Umbilical cord (tissue), 2 donors: ENCODE measurements at places on chromosomes 2 and 18. TPM values are rescaled to one million over a fixed set of nuclear protein-coding genes. Genes with fewer than 3 reads are reported as not detected.

DNAH7 gene
- total RNA-seq: 4.8 TPM

CHN1 gene
- total RNA-seq: 46.0 TPM

TUBB8B gene
- not detected for total RNA-seq

PDCL3 gene
- total RNA-seq: 14.2 TPM

SLC5A7 gene
- 5.3 TPM for total RNA-seq

TMEM247 gene
- not detected for total RNA-seq

SERPINB2 gene
- total RNA-seq: 39.2 TPM

UXS1 gene
- total RNA-seq: 61.9 TPM

SERPINB3 gene
- total RNA-seq: 0.96 TPM

RSAD2 gene
- total RNA-seq: 36.4 TPM

IL36G gene
- not detected for total RNA-seq

PSTPIP2 gene
- 6.7 TPM for total RNA-seq

GALNT5 gene
- 77.8 TPM for total RNA-seq
